ENCODE measurements at places on chromosomes 7 and 10.
A peak's percentile ranks its signal among the peaks of the same experiment; 100 is the strongest.

DNA sequence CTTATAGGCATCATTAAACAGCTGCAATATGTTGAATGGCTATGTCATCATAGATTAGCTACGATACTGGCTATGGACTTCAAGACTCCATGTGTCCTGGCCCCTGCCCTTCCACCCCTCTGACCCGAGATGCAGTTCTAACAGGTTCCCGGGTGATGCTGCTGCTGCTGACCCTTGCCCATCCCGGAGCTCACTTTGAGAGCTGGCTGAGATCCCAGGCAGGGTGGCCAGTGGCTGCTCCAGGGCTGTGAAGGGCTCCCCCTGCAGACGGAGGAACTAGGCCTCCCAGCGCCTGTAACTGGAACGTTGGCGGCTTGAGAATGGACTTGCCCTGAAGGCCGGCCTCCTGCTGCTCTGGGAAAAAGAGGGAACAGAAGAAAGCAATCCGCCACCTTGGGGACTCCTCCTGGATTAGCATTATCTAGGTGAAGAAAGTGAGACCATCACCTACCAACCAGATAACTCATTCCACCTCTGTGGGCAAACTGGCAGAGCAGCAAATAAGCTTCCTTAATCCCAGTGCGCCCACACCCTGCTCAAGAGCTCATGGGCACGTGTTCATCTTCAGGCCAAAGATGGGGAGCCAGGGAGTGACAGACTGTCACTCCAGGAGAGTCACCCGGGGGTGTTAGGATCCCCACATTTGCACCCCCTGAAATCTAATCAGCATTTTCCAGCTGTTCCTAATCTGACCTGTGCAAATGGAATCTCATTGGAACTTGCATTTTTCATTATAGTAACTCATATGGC is 56.8 kb downstream of the PARP12 start:
- peak; percentile 14 for DNase-seq

DNA sequence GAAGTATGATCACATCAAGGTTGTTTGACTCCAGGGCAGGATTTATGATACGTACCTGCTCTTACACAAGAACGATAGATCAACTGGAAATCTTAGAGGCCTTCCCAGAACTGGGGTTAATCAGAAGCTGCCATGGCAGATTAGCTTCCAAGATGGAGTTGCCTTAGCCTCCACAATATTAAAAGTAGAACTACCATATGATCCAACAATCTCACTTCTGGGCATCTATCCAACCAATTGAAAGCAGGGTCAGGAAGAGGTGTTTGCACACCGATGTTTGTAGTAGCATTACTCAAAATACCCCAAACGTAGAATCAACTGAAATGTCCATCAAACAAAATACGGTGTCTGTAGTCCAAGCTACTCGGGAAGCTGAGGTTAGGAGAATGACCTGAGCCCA is 6.6 kb downstream of the PILRB start:
- DNase-seq = no peak

GRCh38 chr7:154903083-154903731 is 99.7 kb downstream of the PAXIP1 start:
- DNase-seq = no peak

GRCh38 chr10:103013416-103013815 is 95.3 kb downstream of the CNNM2 start:
- no peak for DNase-seq

DNA sequence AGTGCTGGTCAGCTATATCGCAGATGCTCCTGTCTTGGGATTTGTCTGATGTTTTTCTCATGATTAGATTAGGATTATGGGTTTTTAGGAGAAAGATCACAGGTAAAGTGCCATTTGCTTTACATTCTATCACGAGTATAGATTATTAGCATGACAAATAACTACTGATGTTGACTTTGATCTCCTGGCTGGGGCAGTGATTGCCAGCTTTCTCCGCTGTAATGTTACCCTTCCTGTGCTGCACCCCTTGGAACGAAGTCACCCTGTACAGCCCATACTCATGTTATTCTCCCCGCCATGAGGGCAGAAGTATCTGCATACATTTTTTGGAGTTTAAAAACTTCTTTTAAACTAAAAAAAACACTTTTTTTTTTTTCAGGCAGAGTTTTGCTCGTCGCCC is 10.8 kb upstream of the CLDN4 start:
- no peak for DNase-seq

GRCh38 chr7:47627580-47628283 is 45.8 kb upstream of the TNS3 start:
- no peak for DNase-seq
